ENCODE measurements at places on chromosomes 2 and 18.

DNA sequence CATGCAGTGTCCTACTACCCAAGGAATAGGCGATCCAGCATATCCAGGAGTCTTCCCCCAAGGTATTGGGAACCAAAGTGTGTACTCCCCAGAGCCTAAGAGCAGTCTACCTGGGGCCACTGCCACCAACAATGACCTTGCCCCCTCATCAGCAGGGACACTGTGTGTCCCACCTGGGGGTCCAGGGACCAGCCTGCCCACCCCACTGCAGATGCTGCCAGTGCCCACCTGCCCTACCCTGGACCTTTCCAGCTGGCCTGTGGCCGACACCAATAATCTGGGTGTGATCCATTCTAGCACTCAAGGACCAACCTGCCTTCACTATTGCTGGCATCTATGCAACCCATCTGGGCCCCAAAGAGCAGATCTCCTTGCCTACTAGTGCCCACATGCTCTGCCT lies 32.2 kb downstream of the DNAH7 start:
- DNase-seq, result no peak

GRCh38 chr2:154447727-154448418 lies 250.6 kb upstream of the KCNJ3 start:
- no peak for DNase-seq

DNA sequence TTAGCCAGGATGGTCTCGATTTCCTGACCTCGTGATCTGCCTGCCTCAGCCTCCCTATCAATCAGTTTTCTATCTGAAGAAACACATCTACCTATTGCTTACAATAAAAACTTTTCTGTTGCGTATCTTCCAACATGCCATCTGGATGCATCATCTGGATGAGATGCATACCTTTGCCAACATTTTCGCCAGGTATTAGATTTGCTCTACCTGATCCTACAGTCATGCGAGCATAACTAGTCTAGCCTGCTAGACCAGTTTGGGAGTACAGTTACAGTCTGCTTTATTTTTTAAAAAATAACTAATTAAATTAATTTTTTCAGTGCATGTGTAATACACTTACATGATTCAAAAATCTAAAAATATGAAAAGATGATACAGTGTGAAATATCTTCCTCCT lies 334.0 kb upstream of the MEX3C start:
- no peak for DNase-seq

DNA sequence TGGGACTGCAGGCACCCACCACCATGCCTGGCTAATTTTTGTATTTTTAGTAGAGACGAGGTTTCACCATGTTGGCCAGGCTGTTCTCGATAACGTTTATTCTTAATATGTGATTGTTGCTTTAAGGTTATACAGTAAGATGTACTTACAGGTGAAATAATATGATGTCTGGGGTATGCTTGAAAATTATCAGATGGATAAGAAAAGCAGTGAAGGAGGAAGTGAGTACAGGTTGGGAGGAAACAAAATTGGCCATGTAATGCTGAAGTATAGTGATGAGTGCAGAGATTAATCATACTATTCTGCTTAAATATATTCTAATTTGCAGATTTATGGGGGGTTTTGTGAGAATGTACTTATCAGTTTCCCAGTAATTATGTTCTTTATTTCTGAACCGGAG lies 3.0 kb downstream of the GCC2 start:
- no peak for DNase-seq

Measured in NCI-H1048 (cell line).